ENCODE measurements at places on chromosomes 1 and 21.

DNA sequence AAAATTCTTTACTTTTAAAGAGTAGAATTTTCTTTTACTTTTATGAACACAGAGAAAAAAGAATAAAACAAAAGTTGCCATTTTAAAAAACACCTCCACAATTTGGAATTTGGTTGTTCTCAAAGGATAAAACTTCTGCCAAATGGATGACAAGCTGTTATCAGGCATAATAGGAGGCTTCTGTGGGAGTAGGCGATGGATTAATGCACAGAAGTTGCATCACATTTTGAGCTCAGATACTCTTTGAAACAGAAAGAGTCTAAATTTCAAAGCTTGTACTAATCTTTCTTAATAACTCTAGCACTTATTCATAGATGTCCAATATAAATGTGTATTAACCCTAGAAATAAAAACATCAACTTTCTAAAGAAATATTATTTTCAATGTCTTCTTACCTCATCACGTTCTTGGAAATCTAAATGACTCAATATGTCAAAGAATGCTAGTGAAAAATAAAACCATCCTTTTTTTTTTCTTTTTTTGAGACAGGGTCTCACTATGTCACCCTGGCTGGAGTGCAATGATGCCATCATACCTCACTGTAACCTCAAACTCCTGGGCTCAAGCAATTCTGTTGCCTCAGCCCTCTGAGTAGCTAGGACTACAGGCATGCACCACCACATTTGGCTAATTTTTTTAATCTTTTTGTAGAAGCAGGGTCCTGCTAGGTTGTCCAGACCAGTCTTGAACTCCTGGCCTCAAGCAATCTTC, 112.8 kb upstream of the USP25 start:
- no peak for DNase-seq

DNA sequence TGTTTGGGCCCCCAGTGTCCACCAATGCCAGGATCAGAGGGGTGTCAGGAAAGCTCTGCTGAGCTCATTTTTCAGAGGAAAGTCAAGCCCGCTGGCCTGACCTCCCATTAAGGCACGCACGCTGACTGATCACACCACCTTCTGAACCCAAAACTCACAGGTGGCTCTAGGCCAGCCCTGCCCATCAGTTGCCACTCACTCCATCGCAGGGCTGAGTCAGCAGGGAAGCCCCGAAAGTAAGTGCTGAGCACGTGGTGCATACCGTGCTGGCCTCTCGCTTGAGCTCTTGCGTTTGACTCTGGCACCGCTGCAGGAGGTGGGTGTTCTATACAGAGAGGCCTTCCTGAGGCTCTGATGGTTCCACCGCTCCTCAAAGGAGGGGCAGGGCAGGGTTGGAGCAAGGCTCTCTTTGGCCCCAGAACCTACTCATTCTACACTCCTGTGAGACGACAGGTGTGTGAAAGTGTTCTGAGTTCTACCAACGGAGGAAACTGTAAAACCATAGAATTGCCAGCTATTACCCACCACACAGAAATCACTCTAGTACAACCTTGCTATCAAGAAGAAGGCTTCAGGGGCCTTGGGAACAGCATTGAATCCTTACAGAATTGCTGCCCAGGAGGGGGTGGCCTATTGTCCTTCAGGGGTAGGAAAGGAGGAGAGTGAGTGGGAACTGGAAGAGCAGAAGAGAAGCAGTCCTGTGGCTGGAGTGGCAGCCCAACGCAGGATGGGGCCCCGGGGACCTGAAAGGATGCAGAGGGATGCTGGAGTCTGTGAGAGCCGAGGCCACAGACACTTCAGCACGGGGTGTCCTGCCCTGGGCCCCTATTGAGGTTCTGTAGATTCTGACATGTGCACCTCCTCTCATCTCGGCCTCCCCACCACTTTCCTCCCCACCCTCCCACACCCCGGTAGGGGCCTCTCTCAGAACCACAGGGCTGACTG, 214.7 kb upstream of the EDN2 start:
- DNase-seq, result no peak

- no peak for DNase-seq
Measured at GRCh38 chr1:231828182-231828920, 201.8 kb downstream of the DISC1 start.

DNA sequence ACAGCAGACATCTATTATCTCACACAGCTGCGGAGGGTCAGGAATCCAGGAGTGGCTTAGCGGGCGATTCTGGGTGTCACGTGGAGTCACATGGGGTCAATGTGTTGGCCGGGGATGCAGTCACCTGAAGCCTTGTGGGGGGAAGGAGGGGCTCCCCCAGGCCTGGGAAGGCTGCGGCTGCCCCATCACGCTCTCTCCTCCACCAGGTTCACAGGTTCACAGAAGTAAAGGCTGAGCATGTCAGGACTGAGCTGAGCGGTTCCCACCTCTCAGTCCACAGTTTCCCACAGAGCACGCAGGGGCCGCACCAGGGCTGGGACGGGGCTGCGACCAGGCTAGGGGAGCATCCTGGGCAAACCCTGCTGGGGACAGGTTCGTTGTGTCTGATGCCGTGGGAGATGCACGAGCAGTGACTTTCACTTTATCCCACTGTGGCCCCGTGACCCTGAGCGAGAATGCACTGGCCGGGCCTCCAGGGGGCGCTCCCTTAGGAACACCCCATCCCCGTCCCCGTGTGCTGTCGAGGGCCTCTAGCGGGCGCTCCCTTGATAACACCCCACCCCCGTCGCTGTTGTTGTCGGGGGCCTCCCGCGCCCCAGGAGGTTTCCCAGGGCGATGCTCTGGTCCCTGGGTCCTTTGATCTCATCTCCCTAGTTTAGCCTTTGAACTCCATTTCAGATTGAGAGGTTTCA, 73.2 kb upstream of the TRAPPC10 start:
- peak; percentile 79 for DNase-seq

DNA sequence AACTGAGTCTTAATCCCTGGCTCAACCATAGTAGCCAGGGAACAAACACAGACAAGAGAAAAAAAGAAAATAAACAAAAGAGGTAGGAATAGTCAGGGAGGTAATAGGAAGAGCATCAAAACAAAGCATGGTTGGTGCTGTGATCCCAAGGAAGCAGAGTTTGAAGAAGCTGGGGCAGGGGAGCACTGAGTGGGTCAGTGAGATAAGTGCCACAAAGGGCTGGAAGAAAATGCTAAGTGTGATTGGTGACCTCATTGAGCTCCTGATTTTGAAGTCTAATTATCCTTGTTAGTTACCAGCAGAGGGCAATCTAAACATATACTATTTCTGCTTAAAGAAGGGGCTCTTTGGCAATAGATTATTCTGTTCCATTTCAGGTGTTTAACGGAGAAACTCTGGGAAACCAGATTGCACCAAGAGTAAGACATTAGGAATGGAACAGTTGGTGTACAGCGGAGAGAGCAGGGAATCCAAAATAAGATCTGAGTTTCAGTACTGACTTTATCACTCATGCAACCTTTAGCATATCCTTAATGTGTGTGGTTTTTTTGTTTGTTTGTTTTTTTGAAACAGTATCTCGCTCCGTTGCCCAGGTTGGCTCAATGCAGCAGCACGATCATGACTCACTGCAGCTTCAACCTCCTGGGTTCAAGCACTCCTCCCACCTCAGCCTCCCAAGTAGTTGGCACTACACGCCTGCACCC, 30.7 kb upstream of the KIAA1614 start:
- no peak for DNase-seq

- no peak for DNase-seq
Measured at GRCh38 chr1:226405411-226405988, 2.4 kb downstream of the PARP1 start.

DNA sequence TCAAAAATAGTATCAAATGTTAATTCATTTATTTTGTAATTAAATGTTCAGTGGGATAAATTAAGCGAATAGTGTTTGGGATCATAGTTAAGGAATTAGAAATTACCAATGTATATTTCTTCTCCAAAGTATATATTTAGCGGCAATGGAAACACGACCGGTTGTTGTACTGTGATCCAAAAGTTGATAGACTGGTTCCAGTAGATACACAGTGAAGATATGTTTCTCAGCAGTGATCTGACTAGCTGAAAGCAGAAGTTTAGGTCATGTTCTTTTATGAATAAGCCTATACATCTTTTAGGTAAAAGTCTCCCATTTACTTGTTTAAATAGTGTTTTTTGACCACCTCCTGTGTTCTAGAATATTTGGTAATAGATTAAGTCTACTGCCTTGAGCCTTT, 8.8 kb downstream of the USP16 start:
- no peak for DNase-seq

DNA sequence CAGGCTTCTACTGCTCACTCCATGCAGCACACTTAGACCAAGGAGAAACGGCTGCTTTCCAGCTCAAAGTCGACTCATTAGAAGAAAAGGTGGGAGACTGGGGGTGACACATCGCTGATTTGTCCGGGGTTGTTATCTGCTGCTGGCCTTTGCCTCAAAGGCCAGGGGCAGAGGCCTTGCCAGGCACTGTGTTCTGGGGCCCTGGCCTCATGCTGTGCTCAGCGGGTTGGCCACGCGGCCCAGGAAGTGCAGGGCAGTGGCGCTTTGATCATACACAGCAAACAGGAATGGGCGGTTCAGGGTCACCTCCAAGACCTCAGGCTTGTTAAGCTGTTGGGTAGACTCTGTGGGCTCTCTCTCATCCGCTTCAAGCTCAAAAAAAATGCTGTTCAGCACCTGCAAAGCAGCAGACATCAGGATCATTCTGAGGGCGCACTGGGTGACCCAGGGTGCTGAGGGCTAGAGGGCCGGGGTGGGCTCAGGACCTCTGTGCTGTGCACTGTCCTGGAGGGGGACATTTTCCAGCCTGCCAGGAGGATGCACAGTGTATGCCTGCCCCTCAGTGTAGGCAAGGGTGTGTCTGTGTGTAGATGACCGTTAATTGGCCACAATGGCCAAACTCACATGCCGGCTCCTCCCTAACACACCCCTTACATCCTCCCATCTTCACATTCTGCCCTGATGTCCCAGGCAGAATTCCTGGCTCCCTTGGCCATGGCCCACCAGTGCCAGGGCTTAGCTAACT, 10.8 kb downstream of the AGT start:
- no peak for DNase-seq

DNA sequence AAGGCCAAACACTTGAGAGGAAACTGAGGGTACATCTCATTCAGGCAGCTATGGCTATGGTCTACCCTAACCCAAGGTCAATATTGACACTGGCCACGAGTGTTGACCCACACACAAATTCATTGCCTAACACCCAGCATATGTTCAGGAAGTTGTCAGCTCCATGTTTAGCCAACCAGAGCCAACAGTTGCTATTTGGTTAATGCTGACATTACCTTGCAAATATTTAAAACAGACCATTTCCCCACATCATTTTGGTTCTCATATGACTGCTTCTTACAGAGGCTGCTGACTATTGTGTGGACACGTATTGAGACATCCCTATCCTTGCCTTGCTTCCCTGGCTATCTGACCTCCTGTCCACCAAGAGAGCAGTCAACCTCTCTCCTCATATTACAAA, 97.3 kb downstream of the LMX1A start:
- DNase-seq, result no peak

GRCh38 chr1:81446000-81446669, 354.6 kb upstream of the ADGRL2 start:
- DNase-seq, result no peak

DNA sequence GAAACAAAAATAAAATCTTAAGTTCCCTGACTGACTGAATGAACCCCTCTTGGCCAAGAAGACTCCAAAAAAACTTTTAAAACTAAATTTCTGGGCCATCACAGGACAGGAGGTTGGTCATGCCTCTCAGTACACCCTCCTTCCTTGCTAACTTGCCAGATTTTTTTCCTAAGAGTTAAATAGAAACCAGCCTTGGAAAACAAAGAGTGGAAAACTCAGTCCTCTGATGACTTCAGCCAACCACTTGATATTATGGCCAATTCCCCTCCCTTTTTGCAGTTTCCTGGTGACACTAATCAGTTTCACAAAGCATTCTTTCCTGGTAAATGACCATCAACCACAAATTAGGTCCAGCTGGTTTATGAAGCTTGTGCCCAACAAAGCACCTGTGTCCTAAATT, 134.8 kb downstream of the ZNF648 start:
- no peak for DNase-seq

- DNase-seq, result no peak
Measured at GRCh38 chr21:44255511-44255981, 6.2 kb downstream of the DNMT3L start.

- DNase-seq, result no peak
Measured at GRCh38 chr1:2856066-2856390, 54.5 kb upstream of the TTC34 start.

DNA sequence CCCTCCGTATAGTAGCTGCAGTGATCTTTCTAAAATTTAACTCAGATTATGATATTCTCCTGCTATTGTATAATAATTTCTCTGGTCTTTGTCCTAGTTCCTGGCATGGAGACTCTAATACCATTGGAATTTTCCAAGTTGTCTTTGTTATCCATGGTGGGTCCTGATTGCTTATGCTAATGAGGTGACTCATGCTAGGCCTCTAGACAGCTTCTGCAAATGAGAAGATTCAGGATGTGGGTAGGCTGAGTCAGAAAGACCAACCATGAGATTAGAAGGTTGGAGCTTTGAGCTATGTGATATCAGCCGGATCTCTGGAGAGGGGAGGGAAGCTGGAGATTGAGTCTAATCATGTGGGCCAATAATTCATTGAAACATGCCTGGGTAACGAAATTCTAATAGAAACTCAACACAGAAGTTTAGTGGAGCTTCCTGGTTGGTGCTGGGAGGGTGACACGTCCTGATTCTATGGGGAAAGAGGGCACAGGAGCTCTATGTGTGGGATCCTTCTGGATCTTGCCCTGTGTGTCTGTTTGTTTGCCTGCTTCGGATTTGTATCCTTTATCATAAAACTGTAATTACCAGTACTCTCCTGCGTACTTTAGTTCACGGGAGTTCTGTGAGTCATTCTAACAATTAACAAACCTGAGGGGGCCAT, 73.2 kb upstream of the CNIH3 start:
- DNase-seq, result no peak

DNA sequence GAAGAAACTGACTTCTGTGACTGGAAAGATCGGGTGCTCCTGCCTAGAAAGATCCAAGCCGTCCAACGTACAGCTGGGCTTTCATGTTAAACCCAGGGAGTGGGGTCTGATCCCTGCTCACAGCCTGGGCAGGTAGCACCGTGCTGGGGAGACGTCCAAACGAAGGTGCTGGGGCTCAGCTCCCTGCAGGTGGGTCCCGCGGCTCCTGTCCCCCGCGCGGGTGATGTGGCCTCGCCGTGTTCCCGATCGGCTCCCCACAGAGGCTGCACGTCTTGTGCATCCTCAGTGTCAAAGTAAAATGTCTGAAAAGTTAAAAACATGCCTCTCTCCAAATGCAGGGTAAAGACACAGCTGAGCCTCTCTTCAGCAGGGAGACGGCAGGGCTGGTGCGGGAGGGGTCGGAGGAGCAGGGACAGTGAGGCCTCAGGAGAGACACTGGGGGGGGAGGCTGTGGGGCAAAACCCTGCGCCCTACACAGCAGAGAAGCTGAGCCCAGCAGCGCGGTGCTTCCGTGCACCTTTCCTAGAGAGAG, 40.1 kb upstream of the COL6A2 start:
- no peak for DNase-seq

Measured in activated T-helper 1 cell treated with anti-CD3 and anti-CD28 coated beads, Interleukin-2, amount 50 U/mL, for 16 hours (primary cell).